Ureter (tissue), 1 donor: ENCODE measurements at places on chromosomes 6 and 20. TPM values are rescaled to one million over a fixed set of nuclear protein-coding genes. Genes with fewer than 3 reads are reported as not detected.

IL17A gene
- not detected for total RNA-seq

DNA sequence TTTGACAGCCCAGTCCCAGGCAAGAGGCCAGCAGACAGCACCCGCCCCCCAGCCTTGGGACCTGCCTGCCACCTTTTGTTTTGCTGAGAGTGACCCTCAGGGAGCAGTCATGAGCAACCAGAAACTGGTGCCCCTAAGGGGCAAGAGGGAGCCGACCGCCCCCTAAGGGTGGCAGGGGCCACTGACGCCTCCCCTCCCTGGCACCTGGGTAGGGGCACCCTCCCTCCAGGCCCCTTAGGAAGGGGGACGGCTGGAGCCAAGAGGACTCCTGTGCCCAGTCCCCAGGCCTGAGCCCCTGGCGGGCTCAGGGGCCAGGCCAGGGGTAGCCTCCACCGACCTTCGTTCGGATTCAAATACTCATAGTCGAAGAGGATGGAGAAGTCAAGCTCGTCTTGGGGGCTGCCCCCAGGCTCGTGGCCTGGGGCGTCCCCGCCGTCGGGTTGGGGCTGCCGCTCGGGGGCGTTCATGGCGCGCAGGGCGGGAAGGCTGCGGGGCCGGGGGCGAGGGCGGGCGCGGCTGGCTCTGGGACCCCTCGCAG, 417 bp downstream of the NFATC2 start:
- no peak for DNase-seq

- no peak for DNase-seq
Observed at GRCh38 chr20:52524861-52525260, 333.3 kb upstream of the ZFP64 start.

GRCh38 chr20:44209686-44210405, 725 bp downstream of the OSER1 start:
- DNase-seq, result no peak

GRCh38 chr20:35891375-35891774, 62.9 kb downstream of the SCAND1 start:
- DNase-seq, result no peak

DNA sequence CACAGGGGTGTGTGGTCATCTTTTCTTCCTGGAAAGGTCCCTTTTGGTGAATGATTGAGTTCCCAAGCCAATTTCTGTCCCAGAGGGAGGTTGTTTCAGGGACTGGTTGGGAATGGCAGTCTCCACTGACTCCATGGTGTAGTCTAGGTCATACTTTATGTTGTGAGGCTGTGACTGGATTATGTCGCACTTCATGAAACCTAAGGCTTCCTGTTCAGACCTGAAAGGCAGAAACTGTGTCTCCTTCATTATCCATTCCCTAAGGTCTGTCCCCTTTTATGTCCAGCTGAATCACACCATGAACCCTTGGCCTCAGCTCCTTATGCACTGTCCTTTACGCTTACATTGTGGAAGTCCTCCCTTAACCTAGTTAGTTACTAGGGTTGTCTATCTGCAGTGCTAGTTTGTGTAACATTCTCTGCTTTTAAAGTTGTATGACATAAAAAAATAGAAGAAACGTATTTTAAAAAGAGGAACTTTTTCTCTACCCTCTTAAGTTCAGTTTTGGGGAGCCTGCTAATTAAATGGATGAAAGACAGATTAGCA, 191.3 kb downstream of the JARID2 start:
- DNase-seq, result no peak

DNA sequence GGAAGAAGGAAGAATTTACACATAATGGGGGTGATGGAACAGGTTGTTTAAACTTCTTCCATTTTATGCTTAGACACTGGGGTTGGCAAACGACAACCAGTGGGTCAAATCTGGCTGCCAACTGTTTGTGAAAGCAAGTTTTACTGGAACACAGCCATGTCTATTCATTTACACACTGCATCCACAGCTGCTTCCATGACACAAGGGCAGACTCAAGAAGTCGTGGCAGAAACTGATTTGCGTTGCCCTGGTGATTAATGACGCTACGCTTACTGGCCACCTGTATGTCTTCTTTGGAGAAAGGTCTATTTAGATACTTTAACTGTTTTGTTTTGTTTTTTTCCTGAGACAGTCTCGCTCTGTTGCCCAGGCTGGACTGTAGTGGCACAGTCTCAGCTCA, 19.0 kb downstream of the CTCFL start:
- no peak for DNase-seq

DNA sequence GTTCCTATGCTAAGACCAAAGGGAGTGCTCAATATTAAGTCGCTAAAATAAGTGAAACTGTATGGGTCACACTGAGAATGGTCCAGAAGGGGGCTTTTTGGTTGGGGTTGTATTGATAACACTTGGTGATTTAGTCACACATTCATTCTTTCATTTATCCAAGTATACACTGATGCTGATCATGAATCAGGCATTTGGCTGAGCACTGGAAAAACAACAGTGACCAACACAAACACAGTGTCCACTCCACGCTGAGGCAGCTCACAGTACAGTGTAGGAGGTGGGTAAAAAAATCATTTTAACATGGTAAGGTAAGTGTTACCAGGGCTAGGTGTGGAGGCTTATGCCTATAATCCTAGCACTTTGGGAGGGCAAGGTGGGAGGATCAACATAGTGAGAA, 9.2 kb upstream of the FAM83C start:
- no peak for DNase-seq
